ENCODE measurements at places on chromosomes 5 and 9.

DNA sequence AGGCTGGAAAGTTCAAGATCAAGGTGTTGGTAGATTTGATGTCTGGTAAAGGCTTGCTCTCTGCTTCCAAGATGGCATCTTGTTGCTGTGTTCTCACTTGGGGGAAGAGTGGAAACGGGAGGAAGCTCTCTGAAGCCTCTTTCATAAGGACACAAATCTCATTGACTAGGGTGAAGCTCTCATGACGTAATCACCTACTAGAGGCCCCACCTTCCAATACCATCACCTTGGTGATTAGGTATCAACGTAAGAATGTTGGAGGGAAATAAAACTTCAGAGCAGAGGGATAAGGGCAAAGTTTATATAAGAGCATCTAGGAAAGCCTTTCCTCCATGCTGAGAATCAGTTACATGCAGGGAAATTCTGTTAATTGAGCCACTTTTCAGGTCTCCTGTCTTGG lies 15.4 kb upstream of the KLF9 start:
- no peak for DNase-seq

GRCh38 chr9:113290052-113290607 lies 13.0 kb downstream of the RNF183 start:
- no peak for DNase-seq

- no peak for DNase-seq
These were observed 31.5 kb upstream of the DENND4C start for GRCh38 chr9:19199012-19199411.

DNA sequence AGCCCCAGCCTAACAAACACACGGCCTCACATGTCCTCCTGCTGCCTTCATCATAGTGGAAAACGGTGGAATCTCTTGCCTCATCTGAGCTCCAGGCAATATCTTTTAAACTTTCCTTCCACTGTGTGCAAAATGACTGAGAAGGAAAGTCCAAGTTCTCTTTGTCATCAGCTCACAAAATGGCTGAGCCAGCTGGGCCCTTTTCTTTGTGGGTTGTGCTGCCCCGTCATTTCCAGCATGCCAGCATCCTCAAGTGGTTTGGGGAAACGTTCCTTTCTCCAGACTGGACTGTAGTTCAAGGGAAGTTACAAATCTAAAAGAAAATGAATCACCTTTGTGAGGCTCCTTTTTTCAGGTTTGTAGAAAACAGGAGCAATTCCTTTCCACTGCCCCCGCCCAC lies 171.1 kb upstream of the FSTL4 start:
- no peak for DNase-seq

- no peak for DNase-seq
These were observed 66.2 kb downstream of the SIL1 start for GRCh38 chr5:139131921-139132432.

DNA sequence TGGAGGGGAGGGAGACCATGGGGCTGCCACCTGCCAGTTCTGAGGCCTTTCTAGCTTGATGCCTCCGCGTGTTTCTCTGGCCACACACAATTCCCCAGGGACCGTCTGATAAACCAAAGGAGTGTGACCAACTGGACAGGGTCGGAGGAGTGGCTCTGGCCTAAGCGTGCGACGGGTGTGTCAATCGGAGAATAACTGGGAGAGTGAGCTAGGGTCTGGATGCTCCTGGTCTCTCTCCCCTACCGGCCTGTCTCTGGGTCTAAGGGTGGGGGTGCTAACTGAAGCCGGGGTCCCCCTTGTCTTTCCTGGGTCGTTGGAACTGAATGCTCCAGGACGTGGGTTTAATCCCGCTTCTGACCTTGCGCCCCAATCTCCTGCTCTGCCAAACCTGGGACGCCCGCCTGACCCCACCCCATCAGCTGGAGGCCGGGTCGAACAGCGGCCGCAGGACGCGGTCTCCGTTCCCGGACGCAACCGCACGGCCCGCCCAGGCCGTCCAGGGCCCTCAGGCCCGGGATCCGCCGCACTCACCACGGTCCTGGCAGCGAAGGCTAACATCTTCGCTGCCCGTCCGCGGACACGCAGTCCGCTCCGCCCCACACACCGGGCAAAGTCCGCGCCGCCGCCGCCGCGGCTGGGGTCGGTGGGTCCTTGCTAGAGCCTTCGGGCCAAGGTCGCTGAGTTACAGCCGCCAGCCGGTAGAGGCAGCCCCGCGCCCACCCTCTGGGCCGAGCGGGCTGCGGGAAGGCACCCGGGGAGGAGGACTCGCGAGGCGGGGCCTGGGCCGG lies 447 bp downstream of the CRAT start:
- DNase-seq: no peak

DNA sequence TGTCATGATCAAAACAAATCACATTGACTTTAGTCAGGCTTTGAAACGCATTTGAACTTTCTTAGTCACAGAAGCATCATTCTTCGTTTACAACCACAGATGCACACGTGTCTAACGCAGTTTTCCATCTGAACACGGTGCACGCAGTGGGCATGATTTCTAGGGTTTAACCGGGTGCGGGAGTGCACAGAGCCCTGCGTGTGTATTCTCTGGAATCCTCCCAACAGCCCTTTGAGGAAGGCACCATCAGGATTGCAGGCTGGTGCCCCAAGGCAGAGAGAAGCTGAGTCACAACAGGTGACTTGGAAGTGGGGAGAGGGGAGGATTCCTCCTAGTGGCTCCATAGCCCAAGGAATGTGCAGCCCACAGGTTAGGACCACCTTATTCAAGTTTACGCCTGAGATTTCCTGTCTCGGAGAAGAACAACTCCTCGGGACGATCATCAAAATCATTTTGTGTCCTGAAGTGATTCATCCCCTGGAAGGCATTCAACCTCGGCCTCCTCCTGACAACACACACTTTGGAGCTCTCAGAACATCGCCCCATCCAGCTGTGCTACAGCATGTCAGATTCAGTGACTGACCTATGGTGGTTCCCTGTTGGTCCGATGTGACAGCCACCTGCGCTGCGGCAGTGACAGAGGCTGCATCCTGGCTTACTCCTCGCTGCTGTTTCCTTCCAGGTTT lies 13.1 kb downstream of the ROPN1L start:
- no peak for DNase-seq

GRCh38 chr9:1083325-1083913 lies 33.3 kb downstream of the DMRT2 start:
- DNase-seq: no peak

DNA sequence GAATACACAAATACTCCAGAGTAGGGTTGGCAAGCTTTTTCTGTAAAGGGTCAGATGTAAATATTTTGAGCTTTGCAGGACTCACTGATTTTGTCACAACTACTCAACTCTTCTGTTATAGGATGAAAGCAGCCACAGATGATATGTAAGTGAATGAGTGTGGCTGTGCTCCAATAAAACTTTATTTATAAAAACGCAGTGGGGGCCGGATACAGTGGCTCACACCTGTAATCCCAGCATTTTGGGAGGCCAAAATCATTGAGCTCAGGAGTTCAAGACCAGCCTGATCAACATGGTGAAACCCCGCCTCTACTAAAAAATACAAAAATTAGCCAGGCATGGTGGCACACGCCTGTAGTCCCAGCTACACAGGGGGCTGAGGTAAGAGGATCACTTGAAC lies 69.1 kb downstream of the FBXW11 start:
- DNase-seq: no peak

DNA sequence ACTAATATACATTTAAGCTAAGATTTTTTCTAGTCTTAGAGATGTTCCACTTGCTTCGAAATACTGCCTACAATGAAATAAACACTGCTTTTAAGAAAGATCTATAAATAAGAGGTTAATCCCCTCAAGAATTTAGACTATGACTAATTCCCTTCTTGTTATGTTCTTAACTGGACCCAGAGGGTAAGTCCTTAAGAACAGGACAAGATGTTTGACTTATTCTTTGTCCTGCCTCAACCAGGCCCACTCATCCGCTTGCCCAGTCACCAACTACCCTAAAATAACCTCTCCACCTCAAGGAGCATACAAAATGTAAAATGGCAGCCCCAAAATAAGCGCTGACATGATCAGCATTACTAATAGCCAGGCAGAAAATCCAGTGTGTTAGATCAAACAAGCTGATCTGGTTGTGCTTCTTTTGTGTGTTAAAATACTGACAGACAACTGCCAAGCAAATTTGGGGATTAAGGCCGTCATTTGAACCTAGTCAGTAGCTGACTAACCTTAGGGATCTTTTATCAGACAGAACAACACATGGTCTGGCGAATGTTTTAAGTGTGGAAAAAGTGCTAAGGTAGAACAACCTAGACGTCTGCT lies 93.7 kb upstream of the SMC5 start:
- DNase-seq: no peak

GRCh38 chr5:127599847-127600246 lies 49.0 kb upstream of the CTXN3 start:
- DNase-seq: no peak

- DNase-seq: no peak
These were observed 3.5 kb downstream of the PIP5K1B start for GRCh38 chr9:68708513-68708912.

DNA sequence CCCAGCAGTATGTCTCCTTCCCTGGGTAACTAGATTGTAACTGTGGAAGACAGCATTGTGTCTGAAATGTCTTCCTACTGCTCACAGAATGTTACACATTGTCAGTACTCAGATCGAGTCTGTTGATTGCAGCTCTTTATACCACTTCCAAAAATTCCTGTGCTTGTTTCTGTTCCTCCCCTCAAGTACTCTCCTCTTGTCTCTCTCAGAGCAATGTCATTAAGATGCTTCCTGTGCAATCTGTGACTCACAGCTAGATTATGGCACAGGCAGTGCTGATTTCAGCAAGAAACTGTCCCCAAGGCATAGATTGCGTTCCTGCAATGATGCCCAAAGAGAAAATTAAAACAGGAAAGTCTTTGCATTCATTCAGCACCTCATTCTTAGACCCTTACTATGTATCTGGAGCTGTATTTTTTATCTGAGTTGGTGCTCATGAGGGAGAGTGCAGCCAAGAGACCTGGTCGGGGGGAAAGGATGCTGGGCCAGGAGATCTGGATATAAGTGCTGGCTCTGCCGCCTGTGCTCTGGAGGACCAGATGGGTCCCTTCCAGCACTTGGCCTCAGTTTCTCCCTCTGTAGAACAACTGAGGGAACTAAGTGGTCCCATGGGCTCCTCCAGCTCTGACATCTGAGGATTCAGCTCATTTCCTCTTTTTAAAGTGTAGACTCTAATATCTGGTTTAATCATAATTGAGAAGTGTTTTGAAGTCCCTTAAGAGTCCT lies 40.8 kb upstream of the GNPDA1 start:
- no peak for DNase-seq

DNA sequence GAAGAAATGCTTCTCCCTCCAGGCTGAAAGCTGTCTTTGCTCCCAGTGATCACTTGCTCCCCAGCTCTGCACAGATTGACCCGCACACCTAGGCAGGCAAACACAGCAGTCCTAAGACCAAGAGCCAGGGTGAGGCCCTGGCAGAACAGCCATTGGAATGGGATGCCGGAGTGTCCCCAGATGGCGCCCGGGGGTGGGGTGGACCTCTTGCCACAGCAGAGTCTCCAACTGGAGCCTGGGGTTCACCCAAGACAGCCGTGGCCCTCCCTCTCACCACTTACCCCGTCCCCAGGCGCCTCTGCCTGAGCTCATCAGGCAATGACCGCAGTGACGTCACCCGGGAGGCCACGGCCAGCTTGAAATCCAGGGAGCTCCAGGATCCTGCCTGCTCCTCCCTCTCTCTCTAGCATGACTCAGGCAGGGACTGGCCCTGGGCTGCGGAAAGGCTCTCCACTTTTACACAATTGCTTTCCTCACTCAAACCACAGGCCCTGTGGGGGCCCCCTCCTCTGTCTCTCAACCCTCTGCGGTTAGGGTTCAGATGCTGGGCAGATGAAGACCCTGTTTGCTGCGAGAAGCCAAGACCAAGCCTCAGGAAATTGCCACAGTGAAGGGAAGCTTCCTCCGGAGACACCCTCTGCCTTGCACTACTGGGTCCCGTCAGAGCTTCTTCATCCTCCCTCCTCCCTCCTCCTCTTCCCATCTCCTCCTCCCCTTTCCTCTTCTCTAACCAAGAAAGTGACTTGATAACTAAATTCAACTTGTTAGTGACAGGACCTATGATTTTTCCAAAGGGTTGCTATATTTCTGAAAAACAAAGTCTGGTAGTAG lies 24.3 kb upstream of the PTGES start:
- DNase-seq: no peak

- no peak for DNase-seq
These were observed 50.3 kb upstream of the TGFBR1 start for GRCh38 chr9:99054581-99054980.

DNA sequence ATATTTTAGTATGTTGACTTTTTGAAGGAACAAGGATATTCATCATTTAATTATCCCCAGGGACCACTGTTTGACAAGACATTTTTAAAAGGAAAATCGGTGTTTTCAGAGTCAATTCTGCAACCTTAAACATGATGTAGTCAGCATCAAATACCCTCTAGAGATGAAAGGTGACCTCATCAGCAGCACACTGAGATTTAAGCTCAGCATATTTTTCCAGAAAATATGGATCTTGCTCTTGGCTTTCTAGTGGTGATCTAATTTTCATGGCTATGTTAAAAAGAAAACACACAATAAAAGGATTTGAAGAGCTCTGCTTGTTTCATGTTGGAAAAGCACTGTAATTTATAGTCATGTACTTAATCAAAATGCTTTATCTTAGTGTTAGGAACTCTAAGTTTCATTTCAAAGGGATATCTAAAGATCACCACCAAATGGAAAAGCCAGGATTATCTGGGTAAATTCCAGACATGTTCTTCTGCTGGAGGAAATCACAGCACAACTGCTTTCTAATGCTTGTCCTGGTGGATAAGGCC lies 487.2 kb downstream of the ENC1 start:
- no peak for DNase-seq

GRCh38 chr9:133517711-133518110 lies 7.0 kb downstream of the MYMK start:
- DNase-seq: no peak

GRCh38 chr5:175321927-175322532 lies 122.0 kb downstream of the DRD1 start:
- DNase-seq: no peak

DNA sequence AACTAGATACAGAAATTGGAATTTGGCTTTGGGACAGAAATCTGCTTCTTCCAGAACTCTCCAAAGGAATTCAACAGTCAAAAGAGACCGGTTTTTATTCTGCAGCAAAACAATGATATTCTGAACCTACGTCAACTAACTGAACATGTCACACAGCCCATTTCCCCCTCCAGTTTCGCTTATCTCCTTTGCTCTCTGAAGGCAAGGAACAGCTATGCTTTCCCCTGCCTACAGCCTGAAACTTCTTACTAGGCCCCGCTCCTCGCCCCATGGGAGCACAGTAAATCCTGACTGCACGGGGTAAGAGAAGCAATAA lies 488 bp downstream of the SKIC3 start:
- no peak for DNase-seq

GRCh38 chr5:21649969-21650368 lies 1203.2 kb downstream of the CDH12 start:
- no peak for DNase-seq

DNA sequence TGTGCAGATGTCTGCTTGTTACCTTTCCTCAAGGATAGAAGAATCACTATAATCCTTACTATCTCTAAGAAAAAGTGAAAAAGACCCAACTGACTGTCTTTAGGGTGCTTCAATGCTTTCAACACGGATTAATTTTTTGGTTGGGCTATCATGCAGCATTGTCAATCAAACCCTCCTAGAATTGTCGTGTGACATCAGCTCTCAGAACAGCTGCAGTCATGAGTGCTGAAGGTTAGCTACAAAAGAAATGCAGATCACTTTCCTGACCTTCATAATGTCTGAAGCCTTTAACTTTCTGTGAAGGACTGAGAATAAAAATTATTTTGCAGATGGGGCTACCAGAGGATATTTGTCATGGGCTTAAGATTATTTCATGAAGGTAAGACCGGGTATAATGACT lies 107.9 kb upstream of the EFNA5 start:
- DNase-seq: no peak

- no peak for DNase-seq
These were observed 1491.9 kb upstream of the CDH6 start for GRCh38 chr5:29701600-29701999.

Measured in cortex of kidney (tissue), 1 donor.